ENCODE measurements at places on chromosomes 16 and 17. TPM values are rescaled to one million over a fixed set of nuclear protein-coding genes. Genes with fewer than 3 reads are reported as not detected.

DNA sequence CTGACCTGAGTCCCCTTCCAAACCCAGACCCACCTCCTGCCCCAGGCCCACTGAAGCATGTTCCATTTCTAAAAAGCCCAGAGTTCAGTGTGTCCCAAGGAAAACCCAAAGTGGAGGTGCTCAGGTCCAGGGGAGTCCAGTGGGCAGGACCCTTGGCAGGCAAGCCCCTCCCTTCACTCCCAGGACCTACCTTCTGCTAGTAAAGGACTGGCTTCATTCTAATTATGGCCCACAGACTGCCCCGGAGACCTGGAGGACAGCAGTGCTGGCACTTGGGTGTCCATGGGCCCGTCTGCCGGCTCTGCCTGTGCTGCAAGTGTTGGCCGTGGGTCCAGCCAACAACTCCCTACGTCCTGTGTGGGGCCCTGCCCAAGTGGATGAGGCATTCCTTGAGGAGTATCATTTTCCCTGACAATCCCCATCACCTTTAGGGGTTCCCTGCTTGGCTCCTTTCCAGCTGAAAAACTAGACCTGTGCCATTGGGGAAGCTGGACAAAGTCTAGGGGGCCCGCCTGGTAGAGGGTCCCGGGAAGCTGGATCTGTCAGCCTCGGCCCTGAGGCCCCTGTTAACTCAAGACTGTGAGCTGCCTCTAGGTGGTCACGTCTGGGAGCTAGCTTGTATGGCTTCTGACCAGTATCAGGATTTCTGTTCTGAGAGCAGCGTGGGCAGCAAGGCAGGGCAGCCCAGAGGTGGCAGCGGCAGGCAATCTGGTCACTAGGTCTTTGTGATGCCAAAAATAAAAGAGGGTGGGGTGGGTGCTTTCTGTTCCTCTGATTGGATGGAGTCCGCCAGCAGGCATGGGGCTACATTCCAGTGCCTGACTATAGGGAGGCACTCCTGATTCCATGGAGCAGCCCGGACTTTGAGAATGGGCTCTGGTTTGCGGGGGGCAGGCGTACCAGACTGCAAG is 8.2 kb downstream of the CBX2 start:
- no peak for DNase-seq

GRCh38 chr16:75218256-75219076 is at the start of gene CTRB1:
Gene CTRB1, plus strand, starts transcription at chr16:75218988. Its CDS starts 20 bp downstream, at chr16:75219008.
- no peak for DNase-seq

The SPATA2L gene
- 19.2 TPM for total RNA-seq

DNA sequence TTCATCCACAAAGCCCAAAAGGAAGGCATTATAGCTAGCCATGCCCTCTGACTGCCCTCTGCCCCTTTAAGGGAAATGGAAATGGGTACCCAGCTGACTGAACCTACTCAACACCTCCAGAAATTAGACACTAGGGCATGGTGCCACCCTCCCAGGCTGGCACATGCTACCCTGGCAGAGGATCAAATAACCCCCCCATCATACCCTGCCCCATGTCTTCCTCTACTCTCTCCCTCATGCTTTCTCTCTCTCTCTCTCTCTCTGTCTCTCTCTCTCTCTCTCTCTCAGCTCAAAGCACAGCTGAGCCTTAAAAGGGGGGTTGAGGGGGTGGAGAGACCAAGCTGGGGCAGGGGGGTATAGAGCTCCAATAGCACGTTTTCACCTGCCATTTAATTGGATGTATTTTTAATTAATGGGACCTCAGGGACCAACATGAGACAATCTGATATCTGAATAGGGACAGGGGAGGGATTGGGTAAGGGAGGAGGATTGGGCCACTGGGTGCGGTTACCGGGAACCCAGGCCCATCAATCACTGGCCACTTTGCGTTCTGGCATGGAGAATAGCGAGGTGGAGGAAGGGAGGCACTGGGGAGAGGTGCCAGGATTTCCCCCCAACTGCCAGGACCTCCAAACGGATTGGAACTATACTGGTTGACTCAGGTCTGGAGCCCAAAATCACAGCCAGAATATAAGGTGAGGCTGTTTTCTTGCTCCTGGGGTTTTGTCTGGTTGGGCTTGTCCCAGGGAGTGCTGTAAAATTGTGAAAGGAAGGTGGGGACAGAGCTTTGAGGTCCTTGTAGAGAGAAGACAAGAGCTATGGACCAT is 57.8 kb downstream of the NEUROD2 start:
- no peak for DNase-seq

- DNase-seq, result peak; percentile 63
Measured at GRCh38 chr17:7217113-7217987, 2.3 kb downstream of the DLG4 start.

GRCh38 chr17:2191785-2192184 is 111.8 kb downstream of the SMG6 start:
- DNase-seq, result no peak

The TNFRSF13B gene
- total RNA-seq, result 0.31 TPM

The PRSS21 gene
- 121 TPM for total RNA-seq

- peak; percentile 65 for DNase-seq
Measured at GRCh38 chr16:16083421-16084156, 134.2 kb downstream of the ABCC1 start.

The MRPL10 gene
- total RNA-seq, result 82.9 TPM

GRCh38 chr16:1153480-1154160 is 714 bp downstream of the CACNA1H start:
- no peak for DNase-seq

DNA sequence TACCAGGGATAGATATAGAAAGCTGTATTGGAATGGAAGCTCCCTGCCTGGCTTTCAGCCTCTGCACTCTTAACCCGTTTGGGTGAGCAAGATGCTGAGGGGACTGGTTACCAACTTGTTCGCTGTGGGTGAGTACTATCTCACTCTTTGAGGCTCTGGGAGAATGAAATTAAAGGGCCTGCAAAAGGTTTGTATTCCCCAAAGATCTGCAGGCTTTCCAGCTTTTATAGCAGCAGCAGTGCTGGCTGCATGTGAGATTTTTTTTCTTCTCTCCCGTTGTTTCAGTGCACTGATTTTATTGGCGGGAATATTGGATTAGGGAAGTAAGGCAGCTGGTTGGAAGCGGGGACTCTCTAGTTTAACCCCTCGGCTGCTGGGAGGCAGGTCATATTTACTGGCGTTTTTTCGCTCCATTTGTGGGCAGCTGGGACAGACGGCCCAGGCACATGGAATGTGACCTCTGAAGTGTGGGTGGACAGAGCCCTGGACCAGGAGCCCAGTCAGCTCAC is 30.9 kb downstream of the C17orf75 start:
- no peak for DNase-seq

DNA sequence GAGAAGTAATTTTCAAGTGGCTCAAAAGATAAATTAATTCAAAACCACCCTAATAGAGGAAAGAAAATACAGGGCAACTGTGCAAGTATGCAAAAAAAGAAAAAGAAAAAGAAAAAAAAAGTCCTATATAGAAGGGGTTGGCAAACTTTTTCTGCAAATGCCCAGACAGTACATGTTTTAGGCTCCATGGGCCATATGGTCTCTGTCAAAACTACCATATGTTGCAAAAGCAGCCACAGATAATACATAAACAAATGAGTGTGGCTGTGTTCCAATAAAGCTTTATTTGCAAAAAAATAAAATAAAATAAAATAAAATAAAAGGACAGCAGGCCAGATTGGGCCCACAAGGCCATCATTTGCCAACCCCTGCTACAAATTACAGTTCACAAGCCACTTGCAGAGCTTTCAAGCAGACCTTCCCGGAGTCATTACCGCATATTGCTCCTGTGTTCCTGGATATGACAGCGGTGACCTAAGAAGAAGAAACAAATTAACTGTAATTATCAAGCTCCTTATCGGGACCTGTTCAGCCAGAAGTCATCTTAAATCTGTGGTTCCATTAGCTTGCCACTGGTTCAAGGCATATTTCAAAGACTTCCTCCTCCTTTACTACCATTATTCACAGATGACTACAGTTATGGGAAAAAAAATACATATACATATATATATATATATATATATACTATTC is 15.9 kb downstream of the ZC3H7A start:
- no peak for DNase-seq

The TSNAXIP1 gene
- not detected for total RNA-seq

The CCL13 gene
- not detected for total RNA-seq

DNA sequence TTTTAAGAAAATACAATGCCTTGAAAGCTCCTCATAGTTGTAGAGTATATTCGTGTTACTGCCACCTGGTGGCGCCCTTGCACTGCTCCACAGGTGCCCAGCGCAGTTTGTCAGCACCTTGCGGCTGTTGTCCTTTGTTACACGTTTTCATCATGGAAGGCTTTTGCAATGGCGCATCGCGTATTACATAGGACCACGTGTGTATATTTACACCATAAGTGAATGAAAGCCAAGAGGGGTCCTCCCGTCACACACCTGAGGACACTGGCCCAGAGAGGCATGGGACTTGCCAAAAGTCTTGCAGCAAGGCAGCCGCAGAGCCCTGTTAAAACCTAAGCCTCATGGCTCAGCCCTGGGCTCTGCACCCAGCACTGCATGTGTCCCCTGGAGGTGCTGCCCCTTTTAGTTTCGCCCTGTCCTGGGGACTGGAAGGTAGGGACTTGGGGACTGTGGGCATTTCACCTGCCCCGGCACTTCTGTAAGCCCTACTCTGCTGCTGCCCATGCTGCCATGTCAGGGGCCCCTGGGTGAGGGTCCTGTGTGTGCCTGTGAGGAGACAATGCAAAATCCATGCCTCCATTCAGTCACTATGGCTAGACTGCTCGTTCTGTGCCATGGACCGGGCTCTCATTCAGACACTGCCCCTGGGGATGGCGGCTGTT is 24.3 kb downstream of the POLR3E start:
- peak; percentile 73 for DNase-seq

The CDH1 gene
- 0.76 TPM for total RNA-seq

DNA sequence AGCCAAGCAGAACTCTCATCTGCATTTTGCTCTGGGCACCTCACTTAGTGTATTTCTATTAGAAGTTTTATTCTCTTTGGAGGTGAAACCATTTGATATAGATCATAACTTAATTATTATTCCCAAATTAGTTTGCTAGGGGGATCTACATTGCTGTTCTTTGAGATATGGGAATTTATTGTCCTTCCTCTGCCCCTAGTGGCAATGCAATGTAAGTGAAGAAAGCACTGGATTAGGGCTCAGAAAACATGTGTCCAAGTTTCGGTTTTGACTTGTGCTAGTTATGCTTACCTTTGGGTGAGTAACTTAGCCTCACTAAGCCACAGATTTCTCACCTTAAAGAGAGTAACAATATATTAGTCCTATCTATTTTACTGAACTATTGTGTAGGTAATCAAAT is 2.9 kb downstream of the KRT39 start:
- peak; percentile 27 for DNase-seq

DNA sequence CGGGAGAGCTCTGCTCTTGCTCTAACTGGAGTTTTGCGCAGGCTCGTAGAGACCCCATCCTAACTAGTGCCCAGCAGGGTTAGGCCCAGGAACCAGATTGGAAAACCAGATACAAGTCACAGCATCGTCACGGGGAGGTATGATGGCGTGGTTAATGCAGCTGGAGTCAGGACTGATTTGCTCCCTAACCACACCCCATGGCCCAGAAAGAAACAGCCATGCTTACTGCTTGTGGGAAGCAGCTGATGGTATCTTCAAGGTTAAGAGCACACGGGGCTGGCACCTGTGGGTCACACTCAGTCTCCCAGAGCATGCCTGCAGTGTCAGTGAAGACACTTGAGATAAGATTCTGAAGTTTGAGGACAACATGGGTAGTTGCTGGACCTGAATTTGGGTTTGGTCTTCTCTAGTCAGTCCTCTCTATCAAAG is 60.2 kb downstream of the WIPI1 start:
- DNase-seq, result no peak

The KRT40 gene
- not detected for total RNA-seq

DNA sequence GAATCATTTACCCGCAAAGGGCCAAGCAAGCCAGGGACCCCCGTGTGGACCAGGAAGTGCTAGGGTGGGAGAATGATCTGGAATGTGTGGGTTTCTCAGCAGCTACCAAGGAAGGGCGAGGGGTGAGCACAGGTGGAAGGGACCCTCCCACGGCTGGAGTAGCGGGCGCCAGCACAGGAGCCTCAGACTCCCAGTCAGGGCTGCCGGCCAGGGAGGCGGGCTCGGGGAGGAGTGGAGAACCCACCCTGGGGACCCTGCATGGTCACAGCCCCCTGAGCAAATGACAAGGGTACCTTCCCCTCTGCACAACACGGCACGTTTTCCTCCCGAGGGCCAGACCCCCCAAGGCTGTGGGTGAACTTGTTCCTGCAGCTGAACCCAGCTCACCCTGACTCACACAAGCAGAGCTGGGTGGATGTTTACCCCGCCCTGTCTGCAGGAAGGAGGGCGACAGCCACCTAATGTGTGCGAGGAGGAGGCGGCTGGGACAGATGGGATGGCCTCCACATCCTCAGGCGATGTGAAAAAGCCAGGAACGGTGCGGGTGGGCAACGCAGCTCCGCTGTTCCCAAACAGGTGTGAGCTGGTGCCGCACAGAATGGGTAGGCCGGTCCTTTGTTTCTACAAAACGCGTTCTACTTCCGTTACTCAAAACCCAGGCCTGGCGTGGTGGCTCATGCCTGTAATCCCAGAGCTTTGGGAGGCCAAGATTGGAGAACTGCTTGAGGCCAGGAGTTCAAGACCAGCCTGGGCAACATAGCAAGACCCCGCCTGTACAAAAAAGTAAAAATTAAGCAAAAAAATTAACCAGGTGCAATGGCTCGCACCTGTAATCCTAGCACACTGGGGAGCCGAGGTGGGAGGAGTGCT is 6.2 kb downstream of the ECI1 start:
- no peak for DNase-seq

DNA sequence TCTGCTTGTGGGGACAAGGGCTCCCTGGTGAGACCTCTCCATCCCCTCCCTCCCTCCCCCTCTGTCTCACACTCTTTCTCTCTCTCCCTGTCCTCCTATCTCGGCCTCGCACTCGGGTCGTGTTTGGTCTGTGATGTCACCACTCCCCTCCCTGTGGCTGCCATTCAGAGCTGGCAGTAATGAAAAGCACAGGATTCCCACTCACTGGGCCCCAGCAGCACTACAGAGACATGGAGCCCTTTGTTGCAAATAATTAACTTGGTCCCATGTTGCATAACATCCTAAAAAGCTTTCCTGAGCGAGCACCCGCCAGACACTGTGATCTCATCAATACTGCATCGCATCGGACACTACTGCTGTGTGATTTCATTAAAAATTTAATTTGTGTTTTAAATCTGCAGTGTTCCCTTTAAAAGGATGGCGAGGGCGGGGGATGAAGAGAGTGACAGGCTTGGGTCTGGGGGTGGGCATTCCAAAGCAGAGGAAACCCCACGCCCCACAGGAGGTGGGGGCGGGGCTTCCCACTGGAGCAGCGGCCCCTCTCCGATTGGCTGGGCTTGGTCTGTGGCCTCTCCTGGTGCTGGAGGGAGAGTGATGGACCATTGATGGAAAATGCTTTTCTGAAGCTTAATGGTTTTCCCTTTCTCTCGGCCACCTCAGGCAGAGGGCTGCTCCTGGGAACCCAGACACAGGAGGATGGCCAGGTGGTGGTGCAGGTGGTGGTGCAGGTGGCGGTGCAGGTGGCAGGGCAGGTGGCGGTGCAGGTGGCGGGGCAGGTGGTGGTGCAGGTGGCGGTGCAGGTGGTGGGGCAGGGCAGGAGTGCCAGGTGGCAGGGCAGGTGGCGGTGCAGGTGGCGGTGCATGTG is 15.3 kb upstream of the NPTX1 start:
- DNase-seq, result no peak

DNA sequence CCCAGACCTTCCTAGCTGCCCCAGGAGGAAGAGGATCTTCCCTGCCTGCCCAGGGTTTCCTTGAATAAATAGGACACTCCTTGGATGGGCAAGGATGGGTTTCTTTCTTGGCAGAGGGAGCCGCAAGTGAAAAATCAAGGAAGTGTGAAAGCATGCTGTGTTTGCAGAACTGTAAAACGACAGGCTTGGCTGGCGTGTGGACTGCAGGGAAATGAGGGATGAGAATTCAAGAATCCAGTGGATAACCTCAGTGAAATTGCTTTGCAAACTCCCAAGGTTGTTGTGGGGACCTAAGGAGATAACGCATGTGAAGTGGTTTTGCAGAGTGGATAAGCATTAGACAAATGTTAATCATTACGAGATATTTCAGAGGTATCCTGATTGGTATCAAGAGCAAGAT is 20.4 kb downstream of the GPR139 start:
- no peak for DNase-seq
